ENCODE measurements at places on chromosomes 5 and 9.

GRCh38 chr9:17810728-17811571, 232.1 kb downstream of the SH3GL2 start:
- DNase-seq: peak; percentile 2

GRCh38 chr5:68533051-68533450, 317.5 kb downstream of the PIK3R1 start:
- no peak for DNase-seq

DNA sequence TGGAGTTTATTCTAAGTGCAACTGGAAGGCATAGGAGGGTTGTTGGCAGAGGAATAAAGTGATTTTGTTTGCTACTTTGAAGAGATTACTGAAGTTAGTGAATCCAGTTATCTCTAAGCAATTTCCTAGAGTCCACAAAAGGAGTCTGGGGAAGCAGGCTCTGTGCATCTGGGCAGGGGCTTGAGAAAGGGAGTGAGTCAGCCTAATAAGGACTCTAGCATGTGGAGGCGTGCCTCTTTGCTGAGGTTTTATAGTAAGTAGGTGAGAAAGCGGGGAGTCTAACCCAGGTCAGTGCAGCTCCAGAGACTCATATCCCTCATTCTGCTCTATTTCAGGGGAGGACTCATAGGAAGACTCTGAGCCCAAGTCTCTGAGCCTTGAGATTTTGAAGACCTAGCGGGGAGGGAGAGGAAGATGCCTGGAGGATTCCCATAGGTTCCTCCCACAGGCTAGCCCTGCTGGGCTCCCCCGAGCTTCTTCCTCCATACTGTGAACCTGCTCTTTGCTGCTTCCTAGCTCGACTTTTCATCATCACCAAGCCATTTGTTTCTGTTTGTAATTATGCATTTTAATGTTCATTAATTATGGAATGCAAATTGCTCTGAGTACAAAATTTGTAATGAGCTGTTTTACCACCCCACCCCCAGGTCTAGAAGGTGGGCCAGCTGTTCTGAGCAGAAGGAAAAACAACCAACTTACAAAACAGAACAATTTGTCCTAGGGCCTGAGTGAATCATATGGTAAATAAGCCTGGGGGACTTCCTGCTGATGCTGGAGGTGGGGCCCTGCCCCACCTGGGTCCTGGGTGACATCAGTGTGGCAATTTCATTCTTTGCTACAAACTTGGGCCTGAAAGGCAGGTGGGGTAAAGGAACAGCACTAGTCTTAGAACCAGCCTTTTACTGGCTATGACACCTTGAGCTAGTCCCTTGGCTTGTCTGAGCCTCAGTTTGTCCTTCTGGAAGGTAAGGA, 150.2 kb downstream of the TRIM32 start:
- no peak for DNase-seq

DNA sequence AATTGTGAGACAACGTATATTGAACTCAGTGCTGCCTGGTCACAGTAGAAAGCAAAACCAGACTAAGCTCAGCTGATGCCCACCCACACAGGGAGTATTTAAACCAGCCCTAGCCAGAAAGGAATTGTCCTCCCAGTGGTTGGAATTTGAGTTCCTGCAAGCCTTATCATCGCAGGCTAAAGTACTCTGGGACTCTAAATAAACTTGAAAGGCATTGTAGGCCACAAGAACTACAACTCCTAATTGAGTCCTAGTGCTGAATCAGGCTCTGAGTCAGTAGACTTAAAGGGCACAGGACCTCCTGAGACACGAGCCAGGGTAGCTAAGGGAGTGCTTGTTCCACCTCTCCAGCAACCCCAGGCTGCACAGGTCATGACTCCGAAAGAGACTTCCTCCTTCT, 171.4 kb downstream of the MCTP1 start:
- no peak for DNase-seq

DNA sequence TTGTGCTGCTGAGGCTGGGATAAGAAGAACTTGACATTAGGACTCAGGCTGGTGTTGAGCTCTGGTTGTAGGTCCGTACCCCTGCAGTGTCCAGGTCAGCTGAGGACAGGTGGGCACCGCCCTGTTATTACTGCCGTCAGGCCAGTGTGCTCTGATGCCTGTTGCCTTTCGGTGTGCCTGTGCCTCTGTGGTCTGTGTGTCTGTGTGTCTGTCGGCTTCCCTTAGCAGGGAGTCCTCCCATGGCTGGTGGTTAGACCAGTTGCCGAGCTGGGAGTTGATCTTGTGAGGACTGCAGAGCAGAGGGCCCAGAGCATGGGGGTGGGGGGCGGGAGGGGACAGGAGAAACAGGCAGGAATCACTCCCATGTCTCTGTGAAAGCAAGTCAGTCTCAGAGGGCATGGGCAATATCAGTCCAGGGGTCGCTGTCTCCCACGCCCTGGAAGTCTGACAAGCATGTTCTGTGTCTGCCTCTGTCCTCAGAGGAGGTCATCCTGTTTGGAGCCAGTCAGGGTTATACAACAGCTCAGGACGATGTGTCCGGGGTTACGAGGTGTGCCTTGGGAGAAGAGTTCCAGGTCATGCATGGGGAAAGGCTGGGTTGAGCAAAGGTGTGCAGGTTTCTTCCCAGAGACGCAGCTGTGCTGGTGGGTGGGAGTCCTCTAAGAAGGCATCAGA, 67.3 kb upstream of the GARNL3 start:
- DNase-seq: no peak

GRCh38 chr9:728535-728934, 113.0 kb upstream of the DMRT1 start:
- no peak for DNase-seq

Data from activated CD4-positive, alpha-beta T cell treated with anti-CD3 and anti-CD28 coated beads, Interleukin-2, amount 50 U/mL, for 4 hours (primary cell).